ENCODE measurements at places on chromosomes 12 and 14.

GRCh38 chr12:43550831-43551271 lies 1.2 kb downstream of the ADAMTS20 start:
- DNase-seq = no peak

DNA sequence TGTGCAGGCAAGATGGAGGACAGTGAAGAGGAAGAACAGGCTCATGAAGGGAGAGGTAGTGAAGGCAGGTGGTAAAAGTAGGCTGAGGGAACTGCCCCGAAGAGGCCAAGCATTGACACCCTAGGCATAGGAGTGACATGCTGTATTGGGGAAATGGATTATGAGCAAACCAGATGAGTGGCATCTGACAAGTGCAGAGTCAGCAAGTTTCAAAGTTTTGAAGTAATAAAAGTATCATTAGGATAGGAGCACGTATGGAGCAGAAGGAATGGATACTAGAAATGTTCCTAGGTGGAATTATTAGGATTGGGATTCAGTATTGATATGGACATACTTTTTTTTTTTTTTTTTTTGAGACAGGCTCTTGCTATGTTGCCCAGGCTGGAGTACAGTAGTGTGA lies 139.8 kb downstream of the SAMD4A start:
- no peak for DNase-seq

DNA sequence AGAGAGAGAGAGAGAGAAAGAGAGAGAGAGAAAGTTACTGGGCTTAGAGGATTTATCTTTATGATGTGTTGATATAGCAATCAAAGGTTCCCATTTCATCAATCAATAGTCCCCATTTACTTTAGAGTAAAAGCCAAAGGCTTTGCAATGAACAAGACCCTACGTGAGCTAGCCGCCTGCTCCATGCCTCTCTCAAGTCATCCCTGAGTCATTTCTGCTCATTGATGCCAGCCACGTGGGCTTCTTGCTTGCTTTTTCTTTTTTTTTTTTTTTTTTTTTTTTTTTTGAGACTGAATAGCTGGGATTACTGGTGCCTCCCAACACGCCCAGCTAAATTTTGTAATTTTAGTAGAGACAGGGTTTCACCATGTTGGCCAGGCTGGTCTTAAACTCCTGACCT lies 70.9 kb downstream of the GPR135 start:
- no peak for DNase-seq

GRCh38 chr12:131033886-131034482 lies 80.3 kb downstream of the ADGRD1 start:
- DNase-seq = no peak

DNA sequence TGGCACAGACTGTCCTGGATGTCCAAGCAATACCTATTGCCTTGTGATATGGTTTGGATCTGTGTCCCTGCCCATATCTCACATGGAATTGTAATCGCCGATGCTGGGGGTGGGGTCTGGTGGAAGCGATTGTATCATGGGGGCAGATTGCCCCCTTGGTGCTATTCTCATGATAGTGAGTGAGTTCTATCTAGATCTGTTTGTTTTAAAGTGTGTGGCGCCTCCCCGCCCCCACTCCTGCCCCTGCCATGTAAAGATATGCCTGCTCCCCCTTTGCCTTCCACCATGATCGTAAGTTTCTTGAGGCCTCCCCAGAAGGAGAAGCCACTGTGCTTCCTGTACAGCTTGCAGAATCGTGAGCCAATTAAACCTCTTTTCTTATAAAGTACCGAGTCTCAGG lies 16.8 kb upstream of the LRRC10 start:
- no peak for DNase-seq

DNA sequence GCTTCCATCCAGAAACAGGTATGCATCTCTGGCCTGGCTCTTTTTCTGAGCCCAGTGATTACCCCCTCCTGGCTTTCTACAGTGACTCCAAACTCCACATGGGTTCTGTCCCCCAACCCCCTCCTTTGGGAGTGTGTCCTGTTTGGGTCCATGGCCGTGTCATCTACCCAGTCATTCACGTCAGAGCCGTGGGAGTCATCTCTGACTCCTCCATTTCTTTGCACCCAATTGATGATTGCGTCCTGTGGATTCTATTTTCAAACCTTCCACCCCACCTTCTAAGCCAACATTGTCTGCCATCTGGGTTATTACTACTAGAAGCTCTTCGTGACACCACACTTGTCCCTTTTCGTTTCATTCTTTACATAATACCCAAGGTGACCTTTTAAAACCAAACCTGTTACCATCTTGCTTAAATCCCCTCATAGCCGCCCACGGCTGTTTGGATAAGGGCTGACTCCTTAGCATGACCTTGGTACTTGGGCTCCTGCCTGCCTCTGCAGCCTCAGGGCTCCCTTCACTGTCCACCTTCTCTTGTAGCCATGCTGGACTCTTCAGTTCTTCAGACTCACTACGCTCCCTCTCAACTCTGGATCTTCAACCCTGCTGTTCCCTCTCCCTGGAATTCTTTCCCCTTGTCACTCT lies 38.1 kb upstream of the NT5DC3 start:
- DNase-seq = no peak

- DNase-seq = no peak
Measured at GRCh38 chr12:26034371-26035142, 76.1 kb downstream of the RASSF8 start.

GRCh38 chr14:89142366-89142765 lies 274.7 kb downstream of the FOXN3 start:
- DNase-seq = no peak

DNA sequence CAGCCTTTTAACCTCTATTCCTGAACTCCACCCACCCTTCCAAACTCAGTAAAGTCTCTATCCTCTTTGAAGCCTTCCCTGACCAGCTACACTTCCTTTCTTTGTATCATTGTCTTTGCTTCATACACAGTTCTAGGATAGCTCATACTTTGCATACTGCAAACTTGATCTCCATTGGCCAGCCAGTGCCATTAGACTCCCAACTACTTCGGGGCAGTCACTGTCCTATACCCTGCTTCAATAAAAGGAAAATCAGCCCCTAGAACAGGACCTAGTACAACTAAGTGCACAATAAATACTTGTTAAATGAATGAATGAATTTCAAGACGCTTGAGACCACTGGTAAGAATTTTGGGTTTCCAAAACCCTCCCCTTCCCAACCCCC lies 521 bp upstream of the PIP4K2C start:
- DNase-seq = no peak
